ENCODE measurements at places on chromosomes 5 and 9.

GRCh38 chr5:157345067-157345466 lies 79.1 kb downstream of the CYFIP2 start:
- H3K27me3 ChIP-seq: no peaks in the 10 kb centered on the region
- no peak for DNase-seq
- no peaks in the 10 kb centered on the region for H3K4me1 ChIP-seq
- H3K27ac ChIP-seq: no peak overlapping the region
- no peak overlapping the region for H3K4me3 ChIP-seq

DNA sequence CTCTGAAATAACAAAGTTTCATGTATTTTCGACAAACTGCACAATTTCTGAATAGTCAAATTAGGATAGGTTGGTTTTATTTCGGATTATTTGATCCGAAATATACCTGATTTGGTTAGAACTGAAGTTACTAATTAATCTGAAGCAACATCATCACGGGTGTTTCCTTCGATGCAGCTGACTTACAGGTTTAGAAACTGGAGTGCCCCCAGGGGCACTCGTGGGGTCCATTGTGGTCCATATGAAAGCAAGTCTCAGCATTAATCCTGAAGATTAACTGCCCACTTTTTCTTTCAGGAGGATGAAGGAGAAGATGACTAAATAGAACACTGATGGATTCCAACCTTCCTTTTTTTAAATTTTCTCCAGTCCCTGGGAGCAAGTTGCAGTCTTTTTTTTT lies 5.3 kb downstream of the SET start:
- H3K4me1 ChIP-seq: peaks cover 6% of the 10 kb centered on the region
- H3K36me3 ChIP-seq: peaks cover 48% of the 10 kb centered on the region
- no peak for DNase-seq
- H3K4me3 ChIP-seq: no peak overlapping the region
- no peak overlapping the region for H3K27ac ChIP-seq

DNA sequence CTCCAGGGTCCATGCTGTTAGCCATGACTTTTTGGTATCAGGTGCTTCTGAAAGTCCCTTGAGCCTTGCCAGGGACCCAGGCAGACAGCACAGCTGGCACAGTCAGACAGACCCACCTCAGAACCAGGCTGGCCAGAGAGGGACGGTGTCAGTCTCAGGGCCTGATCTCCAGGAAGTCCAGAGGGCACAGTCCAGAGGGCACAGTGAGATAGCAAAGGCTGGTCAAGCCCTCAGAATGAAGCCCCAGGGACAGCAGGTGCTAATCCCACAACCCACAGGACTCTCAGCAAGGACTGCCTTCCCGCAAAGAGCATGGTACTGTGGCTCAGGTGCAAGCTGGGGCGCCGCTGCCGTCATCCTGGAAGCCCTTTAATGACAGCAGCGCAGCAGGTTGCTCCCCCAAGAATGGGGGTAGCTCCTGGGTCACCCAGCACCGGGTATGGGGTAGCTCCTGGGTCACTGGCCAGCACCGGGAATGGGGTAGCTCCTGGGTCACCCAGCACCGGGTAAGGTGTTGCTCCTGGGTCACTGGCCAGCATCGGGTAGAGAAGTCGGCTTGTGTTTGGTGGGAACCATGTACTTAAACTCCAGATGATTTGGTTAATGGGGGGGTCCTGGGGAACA lies 105.6 kb upstream of the PHYKPL start:
- DNase-seq: no peak
- H3K4me3 ChIP-seq: no peak overlapping the region
- H3K4me1 ChIP-seq: no peaks in the 10 kb centered on the region
- H3K36me3 ChIP-seq: no peaks in the 10 kb centered on the region

DNA sequence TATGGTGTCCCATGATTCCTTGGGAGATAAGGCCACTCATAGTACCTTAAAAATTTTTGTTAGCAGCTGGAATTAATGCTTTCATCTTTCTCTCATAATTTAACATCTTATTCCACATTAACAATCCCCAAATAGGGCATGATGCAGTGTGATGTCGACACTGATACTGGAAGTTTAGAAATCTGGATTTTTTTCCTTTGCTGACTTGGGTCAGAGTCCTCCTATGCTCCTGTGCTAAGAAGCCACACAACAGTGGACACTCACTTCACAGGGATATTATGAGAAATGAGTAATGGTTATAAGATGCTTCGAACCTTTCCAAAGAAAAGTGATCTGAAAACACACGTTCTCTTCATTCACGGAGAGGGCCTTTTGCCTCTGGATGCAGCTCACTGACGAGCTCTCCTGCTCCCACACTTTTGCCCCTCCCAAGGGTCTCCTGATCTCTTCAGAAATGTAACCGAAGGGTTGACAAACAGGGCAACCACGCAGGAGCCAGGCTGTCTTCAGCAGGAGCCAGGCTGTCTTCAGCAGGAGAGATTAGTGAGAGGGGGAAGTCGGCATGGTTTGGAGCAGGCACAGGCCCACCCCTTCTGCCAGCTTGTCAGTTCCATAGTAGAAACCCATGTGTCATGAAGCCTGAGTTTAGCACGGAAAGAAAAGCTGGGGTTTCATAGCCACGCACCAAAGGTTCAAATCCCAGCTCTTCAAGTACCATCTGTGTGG lies 247.8 kb downstream of the AOPEP start:
- H3K4me1 ChIP-seq: peaks cover 6% of the 10 kb centered on the region
- H3K36me3 ChIP-seq: no peaks in the 10 kb centered on the region
- no peak overlapping the region for H3K4me3 ChIP-seq
- no peak for DNase-seq
- no peak overlapping the region for H3K27ac ChIP-seq
- H3K27me3 ChIP-seq: no peaks in the 10 kb centered on the region

DNA sequence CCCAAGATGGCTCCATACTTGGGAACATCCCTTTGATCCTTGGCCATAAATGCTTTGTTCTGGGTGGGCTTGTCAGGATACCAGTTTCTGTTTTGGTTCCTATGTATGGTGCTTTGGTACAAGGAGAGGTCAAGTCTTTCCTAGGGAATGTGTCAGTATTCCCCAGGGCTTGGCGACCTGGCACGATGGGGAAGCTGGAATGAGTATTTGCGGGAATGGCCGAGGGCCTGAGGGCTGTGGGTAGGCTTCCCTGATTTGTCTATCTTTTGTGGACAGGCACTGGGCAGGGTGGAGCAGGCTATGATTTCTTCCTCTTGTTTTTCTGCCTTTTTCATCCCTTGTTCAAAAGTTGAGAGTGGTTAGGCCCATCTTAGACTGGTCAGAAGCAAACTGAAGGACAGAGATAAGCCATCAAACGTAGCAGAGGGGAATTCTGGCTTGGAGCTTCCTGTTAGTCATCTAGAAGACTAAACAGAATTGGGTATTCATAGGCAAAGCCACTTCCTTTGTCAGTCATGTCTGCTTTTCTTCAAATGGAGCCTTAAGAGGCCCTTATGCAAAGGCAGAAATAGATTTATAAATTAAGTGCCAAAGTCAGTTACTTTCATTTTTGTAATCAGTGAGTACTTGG lies 13.7 kb downstream of the DOCK2 start:
- no peaks in the 10 kb centered on the region for H3K4me1 ChIP-seq
- no peak overlapping the region for H3K4me3 ChIP-seq
- no peaks in the 10 kb centered on the region for H3K36me3 ChIP-seq
- H3K27ac ChIP-seq: no peak overlapping the region
- DNase-seq: no peak
- H3K27me3 ChIP-seq: peaks cover 34% of the 10 kb centered on the region

DNA sequence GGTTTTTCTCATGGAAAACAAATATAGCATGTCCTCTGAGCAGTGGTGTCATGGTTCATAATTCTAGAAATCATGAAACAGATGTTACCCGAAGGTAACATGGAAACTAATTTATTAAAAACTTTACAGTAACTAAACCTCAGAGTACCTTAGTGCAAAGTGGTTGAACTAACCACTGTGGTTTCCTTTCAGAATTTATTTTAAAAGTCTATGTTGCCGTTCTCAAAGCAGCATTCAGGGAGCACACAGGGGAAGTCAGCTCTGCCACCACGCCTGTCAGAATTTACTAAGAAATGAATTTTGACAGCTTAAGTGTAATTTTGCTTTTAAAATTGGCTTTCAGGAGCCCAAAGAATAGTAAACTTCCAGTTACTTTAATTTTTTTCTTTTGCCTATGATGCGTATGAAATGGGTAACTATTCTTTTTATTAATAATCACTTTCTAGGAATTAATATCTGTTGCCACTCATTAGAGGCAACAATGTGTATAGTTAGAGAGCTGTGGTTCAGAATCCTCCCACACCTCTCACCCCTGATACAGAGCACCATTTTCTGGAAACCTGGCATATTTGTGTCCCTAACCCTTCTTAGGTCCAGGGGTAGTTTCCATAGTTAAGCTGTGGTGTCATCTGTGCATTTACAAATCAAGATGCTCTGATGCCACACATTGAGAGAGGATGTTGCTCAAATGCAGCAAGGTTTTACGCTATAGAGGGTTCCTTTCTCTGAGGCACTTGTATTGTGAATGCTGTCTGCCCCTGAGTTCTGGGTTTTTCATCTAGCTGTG lies 202.6 kb downstream of the ZSWIM6 start:
- H3K36me3 ChIP-seq: peaks cover 24% of the 10 kb centered on the region
- no peak overlapping the region for H3K4me3 ChIP-seq
- H3K27ac ChIP-seq: no peak overlapping the region

GRCh38 chr5:16886793-16887345 lies 49.2 kb downstream of the MYO10 start:
- peaks cover 71% of the 10 kb centered on the region for H3K4me1 ChIP-seq
- no peak overlapping the region for H3K4me3 ChIP-seq
- no peak overlapping the region for H3K27ac ChIP-seq
- DNase-seq: no peak
- no peaks in the 10 kb centered on the region for H3K27me3 ChIP-seq

DNA sequence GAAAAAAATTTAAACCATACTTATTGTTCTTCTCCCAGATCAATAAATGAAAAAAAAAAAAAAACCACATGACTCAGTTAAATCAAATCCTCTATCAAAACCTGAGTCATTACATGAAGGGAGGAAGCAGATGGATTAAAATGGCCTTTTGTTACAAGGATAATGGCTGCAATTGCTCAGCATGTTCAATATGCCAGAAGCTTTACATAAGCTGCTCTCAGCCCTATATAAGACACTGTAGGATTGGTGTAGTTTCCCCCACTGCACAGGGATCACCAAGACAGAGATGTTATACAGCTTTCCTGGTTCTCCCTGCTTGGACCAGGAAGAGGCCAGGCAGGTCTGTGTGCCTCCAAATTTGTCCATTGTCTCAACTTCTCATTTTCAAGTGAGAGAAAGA lies 101.6 kb upstream of the MAP1B start:
- no peak overlapping the region for H3K4me3 ChIP-seq
- peak; percentile 6 for DNase-seq
- peaks cover 2% of the 10 kb centered on the region for H3K36me3 ChIP-seq
- H3K4me1 ChIP-seq: peaks cover 29% of the 10 kb centered on the region
- no peaks in the 10 kb centered on the region for H3K27me3 ChIP-seq

DNA sequence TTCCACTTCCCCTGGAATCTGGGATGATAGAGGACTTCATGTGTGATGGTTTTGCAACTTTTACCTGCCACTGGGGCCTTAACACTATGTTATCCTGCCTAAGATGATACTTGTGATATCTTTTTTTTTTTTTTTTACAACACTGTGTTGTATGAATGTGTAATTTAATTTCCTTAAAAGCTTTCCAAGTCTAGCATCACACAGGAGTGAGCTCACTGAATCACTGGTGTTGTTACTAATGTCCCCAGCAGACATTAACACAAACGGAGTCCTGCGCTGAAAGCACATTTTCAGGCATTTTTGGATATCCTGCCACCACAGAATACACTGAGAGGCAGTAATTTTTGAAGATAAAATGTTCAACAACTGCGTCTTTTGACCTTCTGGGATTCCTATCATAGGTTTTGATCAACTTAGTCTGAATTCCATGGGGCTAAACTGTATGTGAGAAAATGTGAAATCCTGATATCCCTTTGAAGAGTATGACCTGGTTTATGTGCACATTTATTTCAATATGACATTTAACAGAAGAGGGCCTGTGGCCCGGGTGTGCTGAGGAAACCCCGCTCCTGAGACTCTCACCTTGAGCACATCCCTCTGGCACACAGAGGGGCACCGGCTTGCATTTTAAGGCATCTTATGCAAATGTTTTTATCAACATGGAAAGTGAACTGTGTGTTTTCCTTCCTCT lies 118.0 kb downstream of the FSTL4 start:
- peaks cover 73% of the 10 kb centered on the region for H3K27me3 ChIP-seq
- no peak overlapping the region for H3K27ac ChIP-seq
- H3K36me3 ChIP-seq: no peaks in the 10 kb centered on the region
- no peaks in the 10 kb centered on the region for H3K4me1 ChIP-seq

DNA sequence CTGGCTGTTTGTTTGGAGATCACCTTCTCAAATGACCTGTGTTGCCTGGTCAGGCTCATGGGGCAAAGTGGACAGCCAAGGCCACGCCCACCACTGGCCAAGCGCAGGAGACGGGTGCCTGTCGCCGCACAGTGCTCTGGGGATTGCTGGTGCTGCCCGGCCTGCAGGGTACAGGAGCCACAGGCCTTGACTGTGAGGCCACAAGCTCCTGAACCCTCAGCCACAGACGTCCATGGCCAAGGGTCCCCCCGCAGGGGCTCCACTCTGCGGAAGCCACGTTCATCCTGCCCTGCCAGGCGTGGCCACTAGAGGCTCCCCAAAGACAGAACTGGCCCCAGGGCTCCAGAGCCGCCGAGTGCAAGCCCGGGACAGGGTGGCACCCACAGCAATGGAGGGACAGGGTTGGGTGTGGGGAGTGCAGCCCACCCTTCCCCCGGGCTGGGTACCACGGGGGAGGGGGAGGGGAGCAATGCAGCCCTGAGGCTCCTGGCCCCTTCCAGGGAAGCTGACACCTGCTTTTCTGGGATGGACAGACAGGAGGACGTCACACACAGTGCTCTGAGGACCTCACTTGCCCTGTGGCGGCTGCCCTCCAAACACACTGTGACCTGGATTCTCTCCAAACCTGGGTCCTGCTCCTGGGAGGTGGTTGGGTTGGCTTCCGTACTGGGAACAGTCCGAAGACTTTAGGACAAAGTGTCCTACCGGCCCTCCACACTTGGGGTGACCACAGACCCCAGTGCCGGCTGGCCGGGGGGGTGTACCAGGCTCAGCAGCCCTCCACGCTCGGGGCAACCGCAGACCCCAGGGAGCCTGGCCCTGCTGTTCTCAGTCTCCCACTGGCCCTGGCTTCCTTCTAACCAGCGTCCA lies 21.5 kb downstream of the TPPP start:
- peak; percentile 80 for DNase-seq

GRCh38 chr5:10635257-10635866 lies 71.5 kb downstream of the ANKRD33B start:
- no peak for DNase-seq
- no peaks in the 10 kb centered on the region for H3K36me3 ChIP-seq
- H3K4me3 ChIP-seq: no peak overlapping the region
- H3K27ac ChIP-seq: no peak overlapping the region

DNA sequence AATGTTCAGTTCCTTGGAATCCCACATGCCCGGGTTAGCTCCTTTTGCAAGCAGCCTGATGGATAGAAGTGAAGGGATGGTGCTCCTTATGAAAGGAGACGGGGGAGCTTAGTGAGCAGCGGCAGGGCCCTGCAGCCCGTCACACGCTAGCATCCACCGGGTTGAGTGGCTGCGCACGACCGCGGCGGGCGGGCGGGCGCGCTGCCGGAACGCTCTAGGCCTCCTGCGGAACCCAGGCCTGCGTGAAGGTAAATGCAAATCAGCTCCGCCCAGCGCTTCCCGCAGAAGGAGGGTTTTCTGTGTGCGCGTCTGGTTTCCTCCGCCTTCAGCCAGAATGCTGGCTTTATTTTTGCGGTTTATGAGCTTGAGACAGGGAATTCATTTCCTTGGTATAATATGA lies 19.8 kb downstream of the IL12B start:
- H3K36me3 ChIP-seq: no peaks in the 10 kb centered on the region
- peaks cover 11% of the 10 kb centered on the region for H3K4me1 ChIP-seq
- H3K27me3 ChIP-seq: peaks cover 67% of the 10 kb centered on the region
- DNase-seq: peak; percentile 36
- H3K4me3 ChIP-seq: peak overlapping the region; percentile 68

GRCh38 chr5:33470544-33470943 lies 29.8 kb downstream of the TARS1 start:
- no peaks in the 10 kb centered on the region for H3K27me3 ChIP-seq
- H3K36me3 ChIP-seq: peaks cover 89% of the 10 kb centered on the region
- no peak overlapping the region for H3K4me3 ChIP-seq
- H3K4me1 ChIP-seq: peaks cover 8% of the 10 kb centered on the region
